ENCODE measurements at places on chromosomes 12 and 14. TPM values are rescaled to one million over a fixed set of nuclear protein-coding genes. Genes with fewer than 3 reads are reported as not detected.

ARMH4 gene
- 3.6 TPM for total RNA-seq

ADIPOR2 gene
- total RNA-seq: 29.5 TPM

NRXN3 gene
- 1.7 TPM for total RNA-seq

DNA sequence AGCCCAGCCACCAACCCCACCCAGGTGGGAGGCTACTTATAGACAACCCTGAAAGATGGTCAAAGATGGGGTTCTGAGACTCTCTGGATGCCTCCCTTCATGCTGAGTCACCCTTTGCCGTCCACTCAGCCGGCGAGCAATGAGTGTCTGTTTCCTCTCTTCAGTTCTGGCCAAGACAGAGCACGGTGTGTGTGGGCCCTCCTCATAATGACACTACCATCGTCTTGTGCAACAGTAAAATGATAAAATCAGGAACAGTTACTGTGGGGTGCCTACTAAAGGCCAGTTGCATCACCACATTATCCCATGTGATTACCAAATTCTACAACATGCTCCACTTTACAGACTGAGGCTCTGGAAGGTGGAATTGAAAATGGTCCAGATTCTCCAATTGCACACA lies 7.0 kb upstream of the BDKRB1 start:
- no peak for DNase-seq

DNA sequence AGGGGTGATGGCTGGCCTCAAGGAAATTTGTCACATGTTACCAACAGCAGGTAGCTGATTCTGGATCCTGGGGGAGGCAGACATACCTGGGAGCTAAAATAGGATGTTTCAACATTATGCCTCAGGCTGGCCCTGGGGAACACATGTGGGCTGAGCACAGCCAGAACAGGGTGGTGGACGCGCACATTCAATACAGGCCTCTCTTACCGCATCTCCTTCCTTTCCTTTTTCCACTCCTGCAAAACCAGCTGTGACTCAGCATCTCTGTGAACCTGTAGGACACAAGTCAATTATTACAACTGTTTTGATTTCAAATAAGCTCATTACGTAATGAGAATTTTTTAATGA lies 61.0 kb downstream of the NT5DC3 start:
- DNase-seq: no peak

DNA sequence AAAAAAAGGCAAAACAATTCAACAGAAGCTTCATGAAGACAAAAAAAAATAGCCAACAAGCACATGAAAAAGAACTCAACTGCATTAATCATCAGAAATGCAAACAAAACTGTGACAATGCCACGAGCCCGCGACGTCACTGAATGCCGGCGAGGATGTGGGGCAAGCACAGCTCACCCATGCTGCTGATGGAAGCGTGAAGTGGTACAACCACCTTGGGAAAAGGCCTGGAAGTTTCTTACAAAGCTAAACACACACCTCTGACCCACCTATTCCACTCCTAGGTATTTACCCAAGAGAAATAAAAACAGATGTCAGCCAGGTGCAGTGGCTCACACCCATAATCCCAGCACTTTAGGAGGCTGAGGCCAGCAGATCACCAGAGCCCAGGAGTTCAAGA lies 10.5 kb downstream of the BTBD6 start:
- DNase-seq: no peak

DNA sequence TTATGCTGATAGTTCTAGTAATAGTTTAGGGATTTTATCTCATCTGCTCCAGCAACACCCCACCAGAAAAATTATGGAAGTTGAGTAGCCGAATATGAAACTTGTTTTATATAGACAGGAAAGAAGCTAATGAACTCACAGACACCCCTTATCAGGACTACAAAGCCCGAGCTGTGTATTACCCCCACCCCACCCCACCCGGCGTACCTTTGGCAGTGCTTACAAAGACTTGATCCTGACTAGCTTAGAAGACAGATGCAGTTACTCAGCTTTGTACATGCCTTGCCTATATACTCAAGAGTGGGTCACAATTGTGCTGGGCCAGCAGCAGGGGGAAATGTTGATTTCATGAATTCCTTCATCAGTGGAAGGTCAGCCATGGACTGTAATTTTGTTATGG lies 22.4 kb downstream of the PROX2 start:
- no peak for DNase-seq

- no peak for DNase-seq
Measured at GRCh38 chr14:45103806-45104205, 19.9 kb downstream of the PRPF39 start.

DNA sequence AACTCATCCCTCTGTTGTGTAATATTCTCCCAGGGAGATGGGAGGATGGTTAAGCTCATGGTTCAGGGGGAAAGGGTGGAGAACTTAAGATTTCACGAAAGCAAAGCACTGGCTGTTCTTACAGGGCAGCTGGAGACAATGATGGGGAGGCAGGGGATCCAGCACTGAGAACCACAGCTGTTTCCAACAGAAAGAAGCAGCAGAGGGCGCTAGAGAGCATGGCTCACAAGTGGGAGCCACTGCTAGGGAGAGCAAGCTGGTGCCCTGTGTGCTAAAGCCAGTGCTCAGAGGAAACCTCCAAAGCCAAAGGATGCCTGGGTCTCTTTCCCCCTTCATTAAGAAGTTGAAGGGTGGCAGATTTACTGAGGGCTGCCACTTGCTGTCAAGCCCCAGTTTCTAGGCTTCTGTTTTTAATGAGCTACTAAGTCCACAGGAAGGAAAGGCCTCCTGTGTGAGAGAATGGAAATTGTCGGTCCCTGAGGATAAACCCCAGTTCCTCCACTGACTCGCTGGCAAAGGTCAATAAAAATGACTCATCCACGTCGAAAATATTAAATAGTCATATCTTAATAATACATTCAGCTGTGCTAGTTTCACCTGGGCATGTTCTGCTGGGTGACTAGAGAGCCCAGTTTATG lies 199.7 kb downstream of the ANO2 start:
- no peak for DNase-seq

GRCh38 chr12:63525831-63526230 lies 142.5 kb downstream of the DPY19L2 start:
- no peak for DNase-seq

Data from lower leg skin (tissue), 4 donors.